Stimulated activated CD4-positive, alpha-beta T cell treated with anti-CD3 and anti-CD28 coated beads, TNF-alpha, amount 100 ng/mL, for 48 hours (primary cell): ENCODE measurements at places on chromosomes 7 and 10.

DNA sequence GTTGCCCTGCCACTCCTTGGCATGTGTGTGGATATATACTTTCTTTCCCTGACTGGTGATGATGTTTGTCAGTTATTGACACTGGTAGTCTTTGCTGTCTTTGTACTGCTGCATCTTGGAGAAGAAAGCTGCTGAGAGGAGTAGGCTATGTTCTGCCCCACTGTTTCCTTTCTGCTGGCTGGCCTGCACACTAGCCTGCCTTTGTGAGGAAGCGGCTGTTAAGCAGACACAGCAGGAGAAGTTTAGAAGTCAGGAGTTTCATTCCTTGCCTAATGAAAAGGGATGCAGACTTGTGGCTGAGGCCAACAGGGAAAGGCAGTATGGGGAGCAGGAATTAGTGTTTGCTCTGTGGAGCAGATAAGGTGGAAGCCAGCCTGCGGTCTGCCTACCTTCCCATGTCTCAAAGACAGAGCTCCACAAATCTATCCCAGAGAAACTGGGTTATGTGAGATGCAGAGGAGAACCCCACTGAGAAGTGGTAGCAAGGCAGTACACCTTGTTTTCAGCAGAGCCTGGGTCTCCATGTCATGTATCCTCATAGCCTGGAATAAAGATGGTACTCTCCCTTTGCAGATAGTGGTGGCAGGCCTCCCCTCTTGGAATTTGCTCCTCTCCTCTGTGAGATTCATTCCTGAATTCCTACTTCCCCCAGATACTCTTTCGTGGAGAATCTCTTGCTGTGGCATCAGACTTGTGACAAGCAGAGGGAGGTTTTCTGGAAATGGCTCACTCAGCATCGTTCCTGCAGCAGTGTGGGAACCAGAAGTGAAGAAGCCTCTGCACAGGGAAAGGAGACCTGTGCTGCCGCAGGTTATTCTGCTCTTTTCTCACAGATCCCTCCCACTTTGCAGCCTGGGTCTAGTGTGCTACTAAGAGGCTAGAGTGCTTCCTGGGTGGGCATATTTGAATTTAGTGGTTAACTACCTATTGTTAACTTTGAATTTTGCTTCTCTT is 130.2 kb downstream of the LRRC4 start:
- DNase-seq, result no peak

DNA sequence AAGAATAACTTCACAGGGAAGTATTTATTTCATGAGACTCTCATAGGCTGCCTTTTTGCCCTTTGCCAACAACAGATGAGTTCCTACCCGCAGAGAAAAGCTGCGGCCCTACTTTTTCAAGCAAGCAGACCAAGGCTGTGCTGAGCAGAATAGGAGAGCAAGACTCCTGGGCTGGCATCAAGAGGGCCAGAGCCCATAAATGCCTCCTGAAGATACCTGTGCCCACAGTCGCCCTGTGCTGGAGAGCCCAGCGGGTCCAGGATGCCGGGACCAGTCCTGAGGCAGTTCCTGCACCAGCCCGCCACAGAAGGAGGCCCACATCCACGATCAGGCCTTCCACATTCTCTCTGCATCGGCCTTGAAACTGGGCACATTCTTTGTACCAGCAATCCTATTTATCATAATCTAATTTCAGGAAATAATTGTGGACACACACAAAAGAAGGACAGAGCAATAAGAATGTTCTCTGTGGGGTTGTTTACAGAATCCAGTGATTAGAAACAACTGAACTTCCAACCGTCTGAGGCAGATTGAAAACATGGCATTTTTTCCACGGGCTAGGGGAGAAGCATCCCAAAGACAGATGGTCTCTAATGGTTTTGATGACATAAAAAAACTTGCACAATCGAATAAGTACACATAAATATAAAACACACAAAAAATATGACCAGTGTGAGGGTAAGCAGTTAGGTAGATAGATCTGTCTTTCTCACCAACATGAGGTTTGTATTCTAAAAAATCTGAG is 95.6 kb downstream of the CPXM2 start:
- no peak for DNase-seq

DNA sequence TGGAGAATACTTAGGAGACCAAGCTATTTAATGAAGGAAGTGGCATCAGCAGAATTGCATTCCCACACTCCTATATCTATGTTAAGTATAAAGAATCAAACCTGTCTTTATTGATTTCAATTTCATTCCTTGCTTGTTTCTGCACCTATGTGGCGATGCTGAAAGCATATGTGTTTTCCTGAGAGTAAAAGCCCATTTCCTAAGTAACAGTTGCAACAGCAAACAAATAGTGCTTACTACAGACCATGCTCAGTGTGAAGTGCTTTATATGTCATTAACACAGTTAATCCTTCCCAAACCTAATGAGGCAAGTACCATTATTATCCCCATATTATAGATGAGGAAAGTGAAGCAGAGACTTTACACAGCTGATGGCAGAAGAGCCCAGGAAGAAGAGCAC is 552.1 kb downstream of the PARD3 start:
- DNase-seq, result no peak

DNA sequence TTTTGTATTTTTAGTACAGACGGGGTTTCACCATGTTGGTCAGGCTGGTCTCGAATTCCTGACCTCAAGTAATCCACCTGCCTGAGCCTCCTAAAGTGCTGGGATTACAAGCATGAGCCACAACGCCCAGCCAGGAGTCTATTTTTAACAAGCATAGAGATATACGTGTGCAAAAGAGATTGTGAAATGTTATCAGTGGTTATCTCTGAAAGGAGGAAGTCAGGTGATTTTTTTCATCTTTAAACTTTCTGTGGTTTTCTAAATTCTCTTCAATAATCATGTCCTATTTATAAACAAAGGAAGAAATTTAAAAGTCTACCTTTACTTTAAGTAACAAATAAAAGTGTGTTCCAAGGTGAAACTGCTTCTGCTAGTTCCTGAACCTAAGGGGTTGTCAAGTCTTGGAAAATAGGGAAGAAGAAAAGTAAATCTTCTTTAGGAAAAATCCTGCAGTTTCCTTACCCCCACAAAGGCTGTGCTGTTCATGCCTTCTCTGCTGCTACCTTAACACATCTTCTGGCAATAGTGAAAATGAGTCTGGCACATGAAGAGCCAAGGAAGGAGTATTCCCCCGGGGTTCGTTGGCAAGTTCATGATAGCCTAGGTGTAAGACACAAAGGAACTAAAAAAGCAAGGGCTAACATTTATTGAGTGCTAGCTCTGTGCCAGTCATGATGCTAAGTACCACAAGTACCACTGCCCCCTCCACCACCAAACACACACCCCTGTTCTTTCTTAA is 51.1 kb downstream of the CYP26A1 start:
- DNase-seq, result no peak

- no peak for DNase-seq
Measured at GRCh38 chr7:106863274-106863997, 1.6 kb upstream of the PIK3CG start.

GRCh38 chr7:82234457-82235049 is 209.0 kb downstream of the CACNA2D1 start:
- no peak for DNase-seq

DNA sequence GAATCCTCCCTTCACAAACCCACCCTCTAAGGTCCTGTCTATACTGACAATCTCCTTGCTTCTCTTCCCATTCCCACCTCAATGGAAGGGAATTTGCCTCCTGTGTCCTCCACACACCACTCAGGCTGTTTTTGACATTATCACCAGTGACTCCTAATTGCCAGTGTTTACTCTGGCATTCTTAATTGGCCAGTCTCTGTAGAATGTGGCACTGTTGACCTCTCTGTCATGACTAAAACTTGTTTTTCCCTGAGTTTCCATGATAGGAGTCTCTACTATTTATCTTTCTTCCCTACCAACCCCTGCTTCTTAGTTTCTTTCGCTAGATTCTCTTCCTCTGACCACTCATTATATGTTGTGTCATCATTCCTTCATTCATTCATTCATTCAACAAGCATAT is 12.1 kb downstream of the SLC16A12 start:
- DNase-seq, result no peak
